ENCODE measurements at places on chromosomes 7 and 10.

DNA sequence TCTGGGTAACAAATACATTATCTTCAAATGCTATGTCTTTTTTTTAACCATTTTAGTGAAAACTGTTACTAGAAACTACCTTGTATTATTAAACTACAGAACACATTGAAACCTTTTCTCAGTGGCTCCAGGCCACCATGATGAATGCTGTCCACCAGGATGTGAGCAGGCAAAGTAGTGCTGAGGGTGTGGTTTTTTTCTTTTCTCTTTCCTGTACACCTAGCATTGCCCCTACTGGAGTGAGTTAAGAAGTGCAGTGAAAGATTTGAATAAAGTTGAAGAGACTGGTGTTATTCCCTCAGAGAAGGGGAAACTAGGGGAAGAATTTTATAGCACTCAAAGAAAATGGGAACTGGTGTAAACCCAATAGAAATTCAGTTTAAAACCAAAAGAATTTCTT is 120.0 kb upstream of the SAMD8 start:
- DNase-seq: peak; percentile 39

- DNase-seq: no peak
Measured at GRCh38 chr7:106218546-106218945, 66.2 kb downstream of the NAMPT start.

- no peak for DNase-seq
Measured at GRCh38 chr10:99844433-99844955, 62.1 kb downstream of the ABCC2 start.

- DNase-seq: no peak
Measured at GRCh38 chr7:12357508-12357907, 46.2 kb downstream of the VWDE start.

DNA sequence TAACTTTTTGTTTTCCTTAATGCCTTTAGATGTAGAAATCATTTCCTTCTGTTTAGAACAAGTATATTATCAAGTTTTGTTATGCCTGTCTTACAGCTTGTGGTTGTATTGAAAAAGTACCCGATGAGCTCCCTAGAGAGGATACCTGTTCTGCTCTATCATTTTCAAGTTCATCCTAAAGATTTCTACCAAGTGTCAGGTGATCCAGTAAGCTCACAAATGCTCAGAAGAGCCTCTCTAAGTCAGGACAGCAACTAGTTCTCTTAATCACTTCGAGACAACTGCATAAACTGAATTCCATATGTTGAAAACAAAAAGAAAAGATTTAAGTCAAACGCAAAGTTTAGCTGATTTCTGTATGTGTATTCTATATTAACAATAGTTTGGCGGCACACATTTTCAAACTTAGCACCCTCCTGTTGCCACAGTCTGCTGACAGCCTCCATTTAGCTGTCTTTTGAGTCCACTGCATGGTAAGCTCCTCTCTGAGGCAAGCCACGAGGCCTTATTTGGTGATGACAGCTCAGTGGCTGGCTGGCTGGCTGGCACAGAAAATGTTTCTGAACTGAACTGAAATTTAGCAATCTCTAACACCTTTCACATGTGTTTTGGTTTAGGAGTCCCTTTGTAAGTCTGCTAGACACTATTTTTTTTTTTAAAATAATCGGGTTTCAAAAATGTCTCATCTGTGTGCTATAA is 59.4 kb downstream of the SEMA3C start:
- no peak for DNase-seq

DNA sequence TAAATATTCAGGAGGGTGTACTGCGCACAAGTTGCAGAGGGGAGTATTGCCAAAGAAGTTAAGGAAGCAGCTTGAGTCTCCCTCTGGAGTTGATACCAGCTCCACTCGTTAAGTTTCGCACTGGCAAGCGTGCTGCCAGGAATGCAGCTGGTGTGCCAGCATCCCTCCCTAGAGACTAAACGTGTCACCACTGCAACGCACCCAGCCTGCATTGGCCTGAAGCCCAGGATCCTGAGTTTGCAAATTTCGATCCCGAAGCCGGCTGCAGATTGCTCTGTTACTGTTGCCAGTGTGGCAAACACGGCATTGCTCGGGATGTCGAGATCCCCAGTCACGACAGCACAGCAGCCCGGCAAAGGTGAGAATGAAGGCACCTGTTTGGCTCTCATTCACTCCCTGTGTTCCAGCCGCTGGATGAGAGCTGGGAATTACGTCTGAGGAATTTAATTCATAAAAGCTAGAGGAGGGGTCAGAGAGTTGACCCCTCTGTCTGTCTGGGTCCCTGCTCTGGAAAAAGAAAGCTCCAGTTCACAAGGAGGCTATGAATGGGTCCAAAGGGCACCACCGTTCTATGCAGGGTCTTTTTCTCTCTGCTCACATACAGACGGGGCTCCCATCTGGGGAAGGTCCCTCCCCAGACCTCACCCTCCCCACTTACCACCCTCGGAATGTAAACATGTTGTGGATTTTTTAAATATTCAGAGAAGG is 61.0 kb downstream of the NRP1 start:
- no peak for DNase-seq

- no peak for DNase-seq
Measured at GRCh38 chr10:8052956-8053445, 1.5 kb upstream of the GATA3 start.

DNA sequence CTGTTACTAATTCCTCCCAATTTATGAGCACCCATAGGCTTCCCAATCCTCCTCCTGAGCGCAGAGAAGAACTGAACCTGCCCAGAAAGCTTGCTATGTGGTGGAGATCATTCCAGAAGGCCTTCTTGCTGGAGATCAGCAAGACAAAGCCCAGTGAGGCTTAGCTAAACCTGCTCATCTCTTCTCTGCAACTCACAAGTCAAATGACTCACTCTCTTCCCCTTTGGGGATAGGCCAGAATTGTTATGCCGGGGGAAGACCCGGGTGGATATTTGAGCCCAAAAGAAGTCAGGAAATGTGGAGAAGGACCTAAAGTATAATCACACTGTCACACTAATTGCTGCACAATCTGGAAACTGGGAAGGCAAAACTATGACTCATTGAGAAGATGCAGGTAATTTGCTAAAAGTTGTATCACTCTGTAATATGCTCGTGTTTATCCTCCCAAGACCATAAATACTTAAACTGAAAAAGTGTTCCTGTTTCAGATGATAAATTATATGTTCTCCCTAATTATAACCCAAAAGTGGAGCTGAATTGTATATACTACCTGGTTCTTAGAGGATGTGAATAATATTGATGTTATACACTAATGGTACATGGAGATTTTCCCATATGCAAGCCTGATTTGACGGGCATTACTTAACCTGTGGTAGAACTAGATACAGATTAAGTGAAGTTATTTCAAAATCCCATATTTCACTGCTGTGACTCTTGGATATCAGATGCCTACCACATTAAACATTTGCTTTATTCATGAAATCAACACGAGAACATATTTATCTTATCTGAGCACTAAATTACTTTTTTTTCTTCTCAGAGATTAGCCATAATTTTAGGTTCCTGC is 6.4 kb downstream of the NEBL start:
- no peak for DNase-seq

DNA sequence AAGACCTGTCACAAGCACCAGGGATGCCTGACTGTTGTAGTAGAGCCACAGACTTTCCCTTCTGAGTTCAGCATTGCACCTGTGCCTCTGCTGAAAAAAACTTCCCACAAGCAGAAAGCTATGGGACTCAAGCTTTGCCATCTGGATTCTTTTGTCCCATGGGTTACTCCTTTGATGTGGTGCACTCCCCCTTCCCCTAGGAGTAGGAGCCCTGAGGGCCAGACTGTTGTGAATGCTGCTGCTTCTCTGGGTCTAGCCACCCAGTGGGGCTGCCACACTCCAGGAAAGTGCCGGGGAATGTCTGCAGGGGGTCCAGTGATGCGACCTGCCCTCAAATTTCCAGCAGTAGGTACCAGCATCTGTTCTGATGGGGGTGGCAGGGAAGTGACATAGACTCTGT is 11.7 kb downstream of the CASP7 start:
- DNase-seq: no peak

- DNase-seq: no peak
Measured at GRCh38 chr10:26550774-26551526, 112.8 kb downstream of the APBB1IP start.

DNA sequence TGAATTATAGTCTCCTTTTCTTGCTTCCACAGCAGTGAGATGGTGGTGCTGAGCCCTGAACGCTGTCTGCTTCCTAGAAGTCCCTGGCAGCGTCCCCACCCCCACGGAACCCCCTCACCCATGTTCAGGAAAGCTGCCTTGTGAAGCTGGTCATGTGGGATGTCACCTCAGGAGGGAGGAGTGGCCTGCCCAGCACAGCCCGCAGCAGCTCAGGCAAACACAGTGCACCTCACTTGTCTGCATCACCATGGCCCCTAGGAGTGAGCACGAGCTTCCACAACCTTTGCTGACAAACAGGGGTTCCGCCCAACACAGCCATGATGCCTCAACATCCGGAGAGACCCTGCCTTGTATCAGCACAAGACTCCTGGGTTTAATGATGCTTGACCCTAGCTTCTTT is 508.9 kb downstream of the RPS24 start:
- no peak for DNase-seq

GRCh38 chr7:38506004-38506403 is 125.2 kb downstream of the AMPH start:
- no peak for DNase-seq

GRCh38 chr7:150685219-150686029 is at the start of gene GIMAP2:
Gene GIMAP2, plus strand, starts transcription at chr7:150685706. Its CDS starts 1,354 bp downstream, at chr7:150687060.
- DNase-seq: peak; percentile 70

DNA sequence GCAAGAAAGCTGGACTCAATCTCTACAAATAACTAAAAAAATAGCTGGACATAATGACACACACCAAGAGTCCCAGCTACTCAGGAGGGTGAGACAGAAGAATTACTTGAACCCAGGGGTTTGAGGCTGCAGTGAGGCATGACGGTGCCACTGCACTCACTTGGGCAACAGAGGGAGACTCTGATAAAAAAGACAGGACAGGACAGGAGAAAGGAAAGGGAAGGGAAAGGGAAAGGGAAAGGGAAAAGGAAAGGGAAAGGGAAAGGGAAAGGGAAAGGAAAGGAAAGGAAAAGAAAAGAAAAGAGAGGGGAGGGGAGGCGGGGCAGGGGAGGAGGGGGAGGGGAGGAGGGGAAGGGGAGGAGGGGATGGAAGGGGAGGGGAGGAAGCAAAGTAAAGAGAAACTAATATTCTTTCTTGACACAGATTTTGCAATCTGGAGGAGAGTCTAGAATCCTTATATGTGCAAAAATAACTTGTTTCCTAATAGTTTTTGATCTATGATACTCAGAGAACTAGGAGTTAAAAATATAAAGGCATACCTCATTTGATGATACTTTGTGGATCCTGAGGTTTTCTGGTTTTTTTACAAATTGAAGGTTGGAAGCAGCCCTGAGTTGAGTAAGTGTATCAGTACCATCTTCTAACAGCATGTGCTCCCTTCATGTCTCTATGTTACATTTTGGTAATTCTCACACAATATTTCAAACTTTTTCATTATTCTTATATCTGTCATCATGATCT is 8.0 kb downstream of the SAR1A start:
- DNase-seq: no peak

- DNase-seq: peak; percentile 41
Measured at GRCh38 chr7:130151591-130152492, 53.4 kb downstream of the TMEM209 start.

DNA sequence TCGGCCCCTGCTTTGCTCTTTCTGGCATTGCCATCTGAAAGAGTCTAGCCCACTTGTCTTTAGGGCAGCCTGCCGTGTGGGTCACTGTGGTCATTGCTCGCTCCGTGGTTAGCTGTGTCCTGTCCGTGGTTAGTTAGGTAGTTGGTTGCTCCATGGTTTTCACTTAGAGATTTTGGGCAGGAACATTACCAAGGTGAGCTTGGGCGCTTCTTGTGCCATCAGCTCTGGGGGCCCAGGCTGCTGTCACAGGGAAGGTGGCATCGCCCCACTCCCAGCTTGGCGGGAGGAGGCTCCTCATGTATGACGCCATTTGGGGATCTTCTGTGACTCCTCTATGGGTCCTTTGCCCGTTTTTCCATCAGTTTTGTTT is 53.1 kb downstream of the INPP5A start:
- DNase-seq: no peak

- DNase-seq: no peak
Measured at GRCh38 chr7:129084801-129085551, 30.1 kb upstream of the TNPO3 start.

DNA sequence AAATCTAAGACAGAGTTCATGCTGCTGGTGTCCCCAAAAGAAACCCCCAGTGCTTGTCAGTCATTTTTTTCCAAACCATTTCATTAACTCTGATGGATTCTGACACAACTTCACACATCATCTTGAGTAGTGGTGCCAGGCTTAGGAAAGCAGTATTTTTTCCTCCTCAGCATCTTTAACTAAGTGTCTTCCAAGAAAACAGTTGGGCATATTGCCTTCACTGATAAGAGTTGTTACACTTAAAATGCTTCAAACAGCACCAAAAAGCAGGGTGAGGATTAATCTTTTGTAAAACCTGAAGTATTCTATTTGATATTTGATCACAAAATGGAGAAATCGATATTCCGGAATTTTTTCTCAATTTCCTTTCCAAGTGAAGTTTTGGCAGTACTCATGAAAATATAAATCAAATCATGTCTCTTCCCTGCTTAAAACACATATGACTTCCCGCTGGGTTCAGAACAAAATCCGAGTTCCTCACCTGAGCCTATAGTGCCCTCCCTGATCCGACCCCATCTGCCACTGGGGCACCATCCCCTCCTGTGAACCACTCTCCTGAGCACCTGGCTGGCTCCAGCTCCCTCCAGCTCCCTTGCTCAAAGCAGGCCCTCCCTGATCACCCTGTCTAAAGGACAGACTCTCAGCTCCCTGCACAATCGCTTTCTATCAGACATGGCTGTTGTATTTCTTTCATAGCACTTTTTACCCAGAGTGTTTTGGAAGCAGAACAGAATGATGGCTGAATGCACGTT is 61.6 kb downstream of the CYTH3 start:
- no peak for DNase-seq

DNA sequence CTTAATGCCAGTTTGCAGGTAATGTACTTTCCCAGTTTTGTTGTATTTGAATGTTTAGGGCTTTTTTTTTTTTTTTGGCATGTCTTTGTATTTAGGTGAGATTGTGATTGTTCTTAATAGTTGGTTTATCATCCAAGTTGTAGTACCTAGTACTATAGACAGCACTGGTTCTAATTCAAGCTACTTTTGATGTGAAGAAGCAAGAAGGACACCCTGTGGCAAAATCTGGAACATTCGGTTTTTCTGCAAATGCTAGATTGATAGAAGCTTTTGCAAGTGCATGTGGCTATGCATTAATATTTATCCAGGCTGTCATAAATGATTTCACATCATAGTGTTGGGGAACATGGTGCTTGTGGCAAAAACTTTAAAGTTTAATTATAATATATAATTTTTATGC is 248.9 kb downstream of the FOXP2 start:
- DNase-seq: peak; percentile 18

DNA sequence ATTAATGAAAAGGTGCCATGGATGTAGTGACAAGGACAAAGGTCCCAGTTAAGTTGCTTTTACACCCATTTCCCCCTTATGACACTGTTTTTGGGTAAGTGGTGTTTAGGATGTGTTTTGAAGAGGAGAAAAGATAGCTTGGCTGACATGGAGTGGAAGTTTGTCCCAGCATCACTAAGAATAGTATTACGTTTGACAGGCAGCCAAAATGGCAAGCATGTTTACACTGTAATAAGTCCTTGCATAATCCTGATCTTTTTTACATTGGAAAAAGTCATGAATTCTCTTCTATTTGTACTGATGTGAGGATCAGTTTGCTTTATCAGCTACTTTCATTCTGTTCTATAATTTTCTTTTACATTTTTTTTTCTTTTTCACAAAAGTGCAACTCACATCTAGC is 137.8 kb downstream of the CHRM2 start:
- no peak for DNase-seq

- no peak for DNase-seq
Measured at GRCh38 chr7:47493976-47494911, 87.7 kb downstream of the TNS3 start.

Data from activated CD4-positive, alpha-beta T cell treated with anti-CD3 and anti-CD28 coated beads, Interleukin-2, Interleukin-6, amounts not matched to agents 100 ng/mL and 50 ng/mL, durations not matched to agents 16 hours and 8 hours (primary cell).